ENCODE measurements at places on chromosomes 13 and 19. TPM values are rescaled to one million over a fixed set of nuclear protein-coding genes. Genes with fewer than 3 reads are reported as not detected.

DNA sequence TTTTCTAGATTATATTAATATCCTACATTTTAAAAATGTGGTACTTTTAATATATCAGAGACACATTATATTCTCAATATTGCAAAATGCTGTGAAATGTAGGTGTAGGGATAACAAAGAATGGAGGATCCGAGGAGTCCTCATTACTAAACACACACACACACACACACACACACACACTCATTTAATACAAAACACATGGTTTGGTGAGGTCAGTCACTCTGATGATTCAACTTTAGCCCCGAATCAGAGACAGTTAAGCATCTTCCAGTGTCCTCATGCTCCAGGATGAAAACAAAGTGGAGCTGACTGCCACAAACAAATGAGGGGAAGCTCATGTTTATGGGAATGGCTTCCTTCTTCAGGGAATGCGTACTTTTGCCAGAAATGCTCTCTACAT, 147.5 kb downstream of the CYSLTR2 start:
- no peak for DNase-seq
- H3K4me1 ChIP-seq: no peaks in the 10 kb centered on the region
- no peak overlapping the region for H3K4me3 ChIP-seq
- H3K27me3 ChIP-seq: peaks cover 3% of the 10 kb centered on the region

Gene ANGPTL4
- total RNA-seq: 4.7 TPM

DNA sequence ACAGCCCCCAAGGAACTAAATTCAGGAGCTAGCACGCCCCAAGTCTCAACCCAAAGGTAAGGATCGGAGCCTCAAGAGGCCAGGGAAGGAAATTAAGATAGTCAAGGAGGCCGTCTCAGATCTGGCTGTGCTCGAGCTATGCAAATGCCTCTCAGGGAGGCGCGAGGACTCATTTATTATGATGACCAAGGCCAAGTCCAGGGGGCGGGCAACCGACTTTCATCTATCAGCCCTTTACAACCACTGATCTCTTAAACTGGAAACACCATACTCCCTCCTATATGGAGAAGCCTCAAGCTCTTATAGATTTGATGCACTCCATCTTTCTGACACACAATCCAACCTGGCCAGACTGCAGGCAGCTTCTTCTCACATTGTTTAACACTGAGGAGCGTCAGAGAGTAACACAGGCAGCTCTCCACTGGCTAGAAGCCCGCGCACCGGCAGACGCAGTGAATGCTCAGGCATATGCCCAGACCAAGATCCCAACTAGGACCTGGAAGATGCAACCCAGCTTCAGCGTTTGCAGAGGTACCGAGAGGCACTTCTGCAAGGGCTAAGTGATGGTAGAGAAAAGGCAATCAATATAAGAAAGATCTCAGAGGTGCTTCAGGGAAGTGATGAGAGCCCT, 9.6 kb upstream of the SLC15A1 start:
- no peak for DNase-seq
- no peaks in the 10 kb centered on the region for H3K36me3 ChIP-seq
- no peak overlapping the region for H3K4me3 ChIP-seq
- H3K27ac ChIP-seq: no peak overlapping the region
- peaks cover 6% of the 10 kb centered on the region for H3K4me1 ChIP-seq

DNA sequence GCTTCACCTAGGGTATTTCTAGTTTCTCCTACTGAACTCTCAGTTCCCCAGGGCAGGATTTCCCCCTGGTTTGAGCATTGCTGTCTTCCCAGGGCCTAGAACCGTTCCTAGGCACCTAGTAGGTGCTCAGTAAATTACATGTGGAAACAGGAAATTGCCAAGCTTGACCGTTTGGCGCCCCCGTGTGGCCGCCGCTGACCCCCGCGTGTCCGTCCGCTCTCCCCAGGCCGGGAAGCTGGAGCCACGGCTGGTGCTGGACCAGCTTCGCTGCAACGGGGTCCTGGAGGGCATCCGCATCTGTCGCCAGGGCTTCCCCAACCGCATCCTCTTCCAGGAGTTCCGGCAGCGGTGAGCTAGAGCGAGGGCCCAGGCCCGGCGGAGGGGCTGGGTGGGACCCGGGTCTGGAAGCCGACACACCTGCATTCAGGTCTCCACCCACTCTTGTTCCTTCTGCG, 55.5 kb downstream of the MYH14 start:
- no peak overlapping the region for H3K4me3 ChIP-seq
- H3K36me3 ChIP-seq: peaks cover 4% of the 10 kb centered on the region
- no peaks in the 10 kb centered on the region for H3K27me3 ChIP-seq
- H3K27ac ChIP-seq: no peak overlapping the region

Gene FUT2
- total RNA-seq: 13.3 TPM

GRCh38 chr13:66508153-66508909, 721.8 kb downstream of the PCDH9 start:
- no peak overlapping the region for H3K4me3 ChIP-seq
- H3K36me3 ChIP-seq: no peaks in the 10 kb centered on the region
- no peak overlapping the region for H3K27ac ChIP-seq
- H3K27me3 ChIP-seq: no peaks in the 10 kb centered on the region
- DNase-seq: no peak

Gene GRK1
- 0.24 TPM for total RNA-seq

Gene DOCK6
- 58.9 TPM for total RNA-seq

Gene ZNF468
- 32.4 TPM for total RNA-seq

Gene CCDC8
- total RNA-seq: 29.3 TPM

Gene ZNF682
- 16.2 TPM for total RNA-seq

DNA sequence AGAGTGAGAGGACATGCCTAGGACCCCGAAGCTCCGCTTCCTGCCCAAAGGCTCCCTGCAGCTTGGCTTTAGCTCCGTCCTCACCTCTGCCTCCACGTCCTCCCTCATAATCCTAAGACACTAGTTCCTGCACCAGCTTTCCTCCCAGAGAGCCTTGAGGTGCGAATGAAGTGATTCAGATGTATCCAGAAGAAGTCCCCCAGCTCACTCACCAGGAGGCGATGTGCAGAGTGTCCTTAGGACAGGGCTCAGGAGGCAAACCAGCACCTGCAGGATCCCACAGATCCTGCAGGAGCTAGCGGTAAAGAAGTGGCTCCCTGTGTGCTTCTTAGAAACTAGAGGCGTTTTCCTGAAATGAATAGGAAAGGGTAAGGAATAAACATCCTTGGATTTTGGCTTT, 109.7 kb downstream of the HSPH1 start:
- H3K4me1 ChIP-seq: peaks cover 5% of the 10 kb centered on the region
- DNase-seq: no peak
- H3K4me3 ChIP-seq: no peak overlapping the region
- H3K36me3 ChIP-seq: no peaks in the 10 kb centered on the region

GRCh38 chr19:54482889-54483288, 9.8 kb upstream of the CDC42EP5 start:
- no peak overlapping the region for H3K27ac ChIP-seq
- H3K4me1 ChIP-seq: peaks cover 8% of the 10 kb centered on the region
- no peak for DNase-seq
- no peak overlapping the region for H3K4me3 ChIP-seq
- peaks cover 21% of the 10 kb centered on the region for H3K27me3 ChIP-seq

DNA sequence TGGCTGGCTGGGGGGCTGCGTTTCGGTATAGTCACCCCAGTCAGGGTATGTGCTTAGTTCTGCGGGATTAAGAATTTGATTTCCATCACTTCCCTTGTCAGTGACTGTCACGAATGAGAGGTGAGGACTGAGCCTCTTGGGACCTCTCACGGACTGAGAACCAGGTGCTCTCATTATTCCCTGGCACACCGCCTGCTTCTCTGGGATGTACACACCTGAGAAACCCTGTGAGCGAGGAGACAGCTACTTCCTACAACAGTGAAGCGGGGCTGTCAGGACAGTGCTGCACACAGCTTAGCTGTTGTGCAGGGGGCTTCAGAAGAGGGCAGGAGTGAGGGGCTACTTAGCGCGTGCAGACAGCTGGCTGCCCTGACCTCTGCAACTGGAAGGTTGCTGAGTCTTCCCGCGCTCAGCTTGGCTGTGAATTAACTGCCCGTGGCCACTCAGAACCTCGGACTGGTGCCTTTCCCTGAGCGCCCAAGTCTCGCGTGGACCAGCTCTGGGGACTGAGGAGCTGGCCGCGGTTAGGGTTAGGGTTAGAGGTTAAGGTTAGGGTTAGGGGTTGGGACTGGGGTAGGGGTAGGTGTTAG, 65.3 kb upstream of the MCF2L start:
- no peak overlapping the region for H3K27ac ChIP-seq
- H3K4me3 ChIP-seq: no peak overlapping the region
- no peaks in the 10 kb centered on the region for H3K36me3 ChIP-seq

DNA sequence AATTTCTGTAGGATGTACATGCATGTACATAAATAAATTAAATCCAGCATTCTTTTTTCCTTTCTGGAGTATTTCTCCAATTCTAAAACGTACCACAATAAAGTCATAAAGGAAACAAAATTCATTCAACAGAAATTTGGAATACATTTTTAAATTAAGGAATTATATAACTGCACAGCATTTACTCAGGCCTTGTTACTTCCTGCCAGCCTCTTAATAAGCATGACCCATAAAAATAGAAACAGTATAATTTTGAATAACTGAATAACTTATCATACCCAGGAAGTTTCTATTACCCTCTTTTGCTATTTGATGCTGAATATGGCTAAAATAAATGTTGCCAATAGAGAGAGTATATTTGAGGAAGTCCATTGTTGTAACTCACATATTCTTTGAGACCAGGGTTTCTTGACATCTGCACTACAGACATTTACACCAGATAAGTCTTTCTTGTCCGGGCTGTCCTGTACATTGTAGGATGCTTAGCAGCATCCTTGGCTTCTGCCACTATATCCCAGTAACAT, 178.2 kb downstream of the KLF12 start:
- H3K4me1 ChIP-seq: peaks cover 15% of the 10 kb centered on the region
- H3K27ac ChIP-seq: no peak overlapping the region
- H3K4me3 ChIP-seq: no peak overlapping the region
- peaks cover 9% of the 10 kb centered on the region for H3K36me3 ChIP-seq
- H3K27me3 ChIP-seq: no peaks in the 10 kb centered on the region
- DNase-seq: no peak

DNA sequence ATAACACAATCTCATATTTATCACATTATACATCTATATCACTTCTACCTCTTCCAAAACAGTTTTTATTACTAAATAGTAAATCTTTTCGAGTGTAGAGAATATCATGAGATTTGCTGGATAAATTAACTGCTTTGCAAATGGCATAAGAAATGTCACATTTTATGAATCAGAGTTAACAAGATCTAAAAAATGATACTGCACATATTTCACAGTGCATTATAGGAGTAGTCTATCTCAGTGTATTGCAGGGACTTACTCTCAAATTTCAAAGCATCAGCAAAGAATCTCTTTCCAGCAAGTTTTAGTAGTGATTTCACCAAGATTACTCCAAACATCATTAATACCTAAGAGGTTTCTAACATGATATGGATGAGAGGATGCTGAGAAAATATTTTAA, 687.1 kb upstream of the SLITRK1 start:
- DNase-seq: no peak
- H3K4me1 ChIP-seq: peaks cover 5% of the 10 kb centered on the region
- H3K27ac ChIP-seq: no peak overlapping the region

DNA sequence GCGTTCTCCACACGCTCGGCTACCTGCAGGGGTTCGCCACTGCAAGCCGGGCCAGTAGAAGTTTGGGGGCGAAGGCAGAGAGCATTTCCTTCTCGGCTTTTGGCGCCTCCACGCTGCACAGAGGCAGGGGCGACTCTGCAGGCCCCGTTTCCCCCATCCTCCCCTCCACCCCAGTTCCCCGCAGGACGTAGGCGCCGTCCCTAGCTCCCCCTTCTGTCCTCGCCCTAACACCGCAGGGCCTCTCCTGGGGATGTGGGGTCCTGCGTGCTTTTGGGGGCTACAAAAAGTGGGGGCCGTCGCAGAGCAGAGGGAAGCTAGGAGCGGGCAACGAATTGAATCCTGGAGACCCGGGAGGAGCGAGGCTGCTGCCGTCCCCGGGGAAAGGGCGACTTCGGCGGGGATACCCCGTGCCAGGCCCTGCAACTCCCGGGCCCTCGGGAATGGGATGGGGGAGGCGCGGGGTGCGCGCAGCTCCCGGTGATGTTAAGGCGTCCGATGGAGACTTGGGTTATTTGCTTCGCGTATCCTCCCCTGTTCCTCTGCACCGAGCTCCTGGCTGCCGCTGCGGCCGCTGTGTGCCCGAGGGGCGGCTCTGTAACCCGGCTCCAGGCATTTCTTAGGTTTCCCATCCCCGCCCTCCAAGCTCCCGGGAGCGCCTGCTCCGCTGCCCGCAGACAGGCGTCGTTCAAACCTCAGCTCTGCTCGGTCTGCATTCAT, 255.9 kb upstream of the SOX21 start:
- peak overlapping the region; percentile 90 for H3K4me3 ChIP-seq
- H3K27me3 ChIP-seq: peaks cover 73% of the 10 kb centered on the region
- H3K36me3 ChIP-seq: no peaks in the 10 kb centered on the region
- H3K27ac ChIP-seq: no peak overlapping the region
- peaks cover 15% of the 10 kb centered on the region for H3K4me1 ChIP-seq

GRCh38 chr19:23436944-23437343, 41.7 kb upstream of the ZNF91 start:
- H3K4me1 ChIP-seq: no peaks in the 10 kb centered on the region
- no peak overlapping the region for H3K27ac ChIP-seq
- H3K27me3 ChIP-seq: no peaks in the 10 kb centered on the region
- DNase-seq: no peak
- H3K4me3 ChIP-seq: no peak overlapping the region
- H3K36me3 ChIP-seq: no peaks in the 10 kb centered on the region

Gene C2CD4C
- total RNA-seq: 7.2 TPM

Gene PSPC1
- total RNA-seq: 83.6 TPM

Gene FLT1
- total RNA-seq: 0.79 TPM

- no peak overlapping the region for H3K27ac ChIP-seq
- no peaks in the 10 kb centered on the region for H3K36me3 ChIP-seq
- DNase-seq: no peak
- H3K27me3 ChIP-seq: peaks cover 6% of the 10 kb centered on the region
- no peak overlapping the region for H3K4me3 ChIP-seq
Observed at GRCh38 chr13:107370015-107370785, 802.3 kb upstream of the ARGLU1 start.

Gene KLK3
- total RNA-seq: not detected

Gene FLT3LG
- total RNA-seq: 2.0 TPM

Gene CRLF1
- total RNA-seq: 7.8 TPM

DNA sequence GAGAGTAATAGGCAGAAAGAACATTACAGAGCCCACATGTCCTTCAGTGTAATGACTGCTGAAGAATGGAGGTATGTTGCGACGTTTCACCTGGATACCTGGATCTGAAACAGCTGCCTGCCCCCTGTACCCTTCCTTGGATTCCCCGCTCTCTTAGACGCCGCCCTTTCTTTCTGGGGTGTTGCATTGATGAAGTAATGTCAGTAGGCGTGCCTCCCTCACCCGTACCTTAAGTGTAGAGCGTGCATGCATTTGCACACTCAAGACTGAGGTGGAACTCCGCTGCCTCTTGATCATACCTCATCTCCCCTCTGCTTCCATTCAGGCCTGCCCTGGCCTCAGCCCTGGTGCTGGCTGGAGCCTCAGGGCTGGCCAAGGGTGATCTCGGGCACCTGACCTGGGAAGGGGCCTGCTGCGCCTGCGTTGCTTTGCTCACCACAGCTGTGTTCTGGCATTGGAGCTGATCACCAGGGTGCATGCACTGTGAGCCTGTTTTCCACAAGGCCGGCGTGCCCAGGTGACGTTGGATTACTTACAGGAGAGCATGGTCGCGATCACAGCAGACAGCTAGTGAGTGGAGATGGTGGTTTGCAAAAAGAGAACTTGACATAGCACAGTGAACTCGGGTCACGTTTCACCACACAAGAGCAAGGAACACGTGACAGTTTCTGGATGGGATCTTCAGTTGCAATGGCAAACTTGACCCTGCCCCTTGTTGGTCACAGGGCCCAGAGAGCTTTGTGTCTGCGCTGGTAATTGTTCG, 99.0 kb downstream of the ARHGEF7 start:
- H3K4me1 ChIP-seq: peaks cover 71% of the 10 kb centered on the region
- peaks cover 26% of the 10 kb centered on the region for H3K36me3 ChIP-seq
- no peaks in the 10 kb centered on the region for H3K27me3 ChIP-seq

Gene NLRP4
- total RNA-seq: not detected

Gene PTGER1
- 0.56 TPM for total RNA-seq
